Sigmoid colon (tissue), 7 donors: ENCODE measurements at places on chromosomes 4 and X. TPM values are rescaled to one million over a fixed set of nuclear protein-coding genes. Genes with fewer than 3 reads are reported as not detected.

DNA sequence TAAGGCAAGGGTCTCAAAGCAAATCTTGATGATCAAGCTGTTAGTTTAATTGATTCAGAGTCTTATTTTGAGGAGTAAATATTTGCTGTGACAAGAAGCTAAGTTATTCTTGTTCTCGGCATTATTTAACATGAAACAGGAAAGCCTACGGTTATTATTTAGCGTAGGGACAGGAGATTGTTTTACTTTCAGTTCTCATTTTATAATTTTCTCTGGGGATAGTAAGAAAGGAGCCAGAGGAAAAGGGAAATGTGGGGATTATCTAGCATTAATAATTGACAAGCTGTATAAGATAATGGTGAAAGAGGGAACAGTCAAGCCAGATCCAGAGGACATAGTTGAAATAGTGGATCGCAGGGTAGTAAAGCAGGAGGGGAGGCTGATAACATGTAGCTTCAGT is 39.7 kb upstream of the PARM1 start:
- no peak for DNase-seq

DNA sequence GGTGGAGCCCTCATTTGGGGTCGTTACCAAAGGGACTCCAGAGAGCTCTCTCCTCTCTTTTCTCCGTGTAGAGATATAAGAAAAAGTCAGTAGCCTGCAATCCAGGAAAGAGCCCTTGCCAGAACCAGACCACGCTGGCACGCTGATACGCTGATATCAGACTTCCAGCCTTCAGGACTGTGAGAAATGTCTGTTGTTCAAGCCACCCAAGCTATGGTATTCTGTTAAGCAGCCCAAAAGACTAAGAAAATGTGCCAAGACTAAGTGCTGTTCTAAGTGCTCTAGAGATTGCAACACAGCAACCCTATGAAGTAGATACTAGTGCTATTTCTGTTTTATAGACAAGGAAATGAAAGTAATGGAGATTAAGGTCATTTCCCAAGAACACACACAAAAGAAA is 205.7 kb downstream of the CAMK2D start:
- DNase-seq: no peak

The SPARCL1 gene
- total RNA-seq: 1,386 TPM

DNA sequence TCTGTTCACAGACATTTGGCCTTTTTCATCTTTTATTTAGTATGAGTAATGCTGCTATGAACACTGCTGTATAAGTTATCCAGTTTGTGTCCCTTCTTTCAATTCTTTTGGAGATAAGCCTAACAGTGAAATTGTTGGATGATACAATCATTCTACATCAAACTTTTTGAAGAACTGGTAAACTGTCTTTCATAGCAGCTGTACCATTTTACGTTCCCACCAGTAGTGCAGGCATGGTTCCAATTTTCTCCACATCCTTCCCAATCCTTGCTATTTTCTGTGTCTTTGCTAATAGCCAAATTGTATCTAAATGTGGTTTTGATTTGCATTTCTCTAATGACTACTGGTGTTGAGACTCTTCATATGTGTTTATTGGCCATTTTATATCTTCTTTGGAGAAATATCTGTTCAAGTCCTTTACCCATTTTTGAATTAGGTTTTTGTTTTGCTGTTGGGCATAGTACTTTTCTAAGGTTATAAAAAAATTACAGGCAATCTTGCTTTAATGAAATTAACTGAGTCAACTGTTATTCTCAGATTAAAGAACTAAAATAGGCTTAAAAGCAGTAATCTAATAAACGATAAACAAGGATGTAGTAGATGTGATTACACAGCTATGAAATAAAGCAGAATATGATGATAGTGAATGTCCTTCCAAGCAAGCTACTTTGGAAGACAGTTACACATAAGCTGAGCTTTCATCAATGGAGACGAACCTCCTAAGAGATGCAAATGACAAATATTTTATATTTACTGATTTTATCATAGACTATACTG is 57.2 kb downstream of the FBXW7 start:
- no peak for DNase-seq

The ZFX gene
- 62.3 TPM for total RNA-seq

- no peak for DNase-seq
Observed at GRCh38 chr4:166673911-166674310, 560.4 kb downstream of the SPOCK3 start.

DNA sequence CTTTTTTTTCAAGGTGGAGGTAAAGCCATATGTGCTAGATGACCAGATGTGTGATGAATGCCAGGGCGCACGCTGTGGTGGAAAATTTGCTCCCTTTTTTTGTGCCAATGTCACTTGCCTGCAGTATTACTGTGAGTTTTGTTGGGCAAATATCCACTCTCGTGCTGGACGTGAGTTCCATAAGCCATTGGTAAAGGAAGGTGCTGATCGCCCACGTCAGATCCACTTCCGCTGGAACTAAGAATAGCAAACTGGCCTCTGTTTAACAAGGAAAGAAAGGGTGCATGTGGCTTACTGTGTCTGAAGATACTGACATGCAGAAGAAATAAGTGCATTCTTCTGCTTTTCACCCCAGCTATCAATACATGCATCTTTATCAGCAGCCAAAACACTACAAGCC is 63.9 kb downstream of the CPEB2 start:
- no peak for DNase-seq

The TMEM154 gene
- 0.54 TPM for total RNA-seq

DNA sequence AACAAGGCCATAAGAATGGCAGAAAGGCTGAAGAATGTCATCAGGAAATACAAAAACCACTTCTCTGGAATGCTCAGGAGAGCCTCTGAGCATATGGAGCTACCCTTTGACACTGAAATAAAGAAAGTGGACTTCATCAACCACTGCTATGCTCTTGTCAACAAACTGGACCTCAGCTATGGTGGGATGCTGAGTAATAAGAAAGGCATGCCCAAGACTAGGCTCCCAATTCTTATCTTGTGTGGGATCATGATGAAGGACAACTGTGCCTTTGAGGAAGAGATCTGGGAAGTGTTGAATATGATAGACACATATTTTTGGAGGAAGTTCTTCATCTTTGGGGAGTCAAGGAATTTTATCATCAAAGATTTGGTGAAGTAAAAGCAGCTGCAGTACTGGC is 86.9 kb upstream of the MAGEB16 start:
- no peak for DNase-seq

DNA sequence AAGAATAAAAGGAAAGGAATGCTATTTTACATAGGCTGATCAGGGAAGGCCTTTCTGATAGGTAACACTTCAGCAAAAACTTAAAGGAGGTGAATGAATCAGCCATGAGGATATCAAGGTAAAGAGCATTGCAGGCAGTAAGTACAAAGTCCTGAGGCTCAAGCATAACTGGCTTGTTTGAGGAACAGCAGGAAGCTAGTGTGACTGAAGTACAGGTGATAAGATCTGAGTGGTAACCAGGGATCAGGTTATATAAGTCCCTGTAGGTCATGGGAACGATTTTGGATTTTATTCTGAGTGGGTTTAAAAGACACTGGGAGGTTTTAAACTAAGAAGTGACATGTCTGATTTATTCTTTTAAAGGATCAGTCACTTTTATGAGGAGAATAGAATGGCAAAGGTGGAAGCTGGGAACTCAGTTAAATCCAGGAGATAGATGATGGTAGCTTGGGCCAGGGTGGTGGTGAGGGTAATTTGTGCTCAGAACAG is 47.1 kb upstream of the THOC2 start:
- DNase-seq: no peak

- peak; percentile 61 for DNase-seq
Observed at GRCh38 chrX:153909024-153909979, 4.8 kb downstream of the AVPR2 start.

DNA sequence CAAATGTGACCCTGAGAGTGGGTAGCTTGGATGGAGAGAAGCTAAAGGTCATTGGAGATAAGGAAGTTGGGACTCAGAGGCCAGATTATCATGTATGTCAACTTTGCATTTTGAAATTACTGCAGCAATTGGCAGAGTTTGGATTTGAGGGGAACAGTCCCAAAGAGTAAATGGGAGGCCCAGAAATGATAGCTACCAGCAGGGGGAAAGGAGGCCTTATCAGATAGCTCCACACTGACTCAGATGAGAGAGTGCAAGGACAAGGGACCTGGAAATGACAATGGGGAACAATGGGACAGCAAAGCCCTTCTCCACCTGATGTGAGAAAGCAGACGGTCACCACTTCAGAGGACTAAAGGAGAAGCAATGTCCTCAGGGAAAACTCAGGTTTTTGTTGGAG is 201.5 kb upstream of the JADE1 start:
- DNase-seq: no peak

DNA sequence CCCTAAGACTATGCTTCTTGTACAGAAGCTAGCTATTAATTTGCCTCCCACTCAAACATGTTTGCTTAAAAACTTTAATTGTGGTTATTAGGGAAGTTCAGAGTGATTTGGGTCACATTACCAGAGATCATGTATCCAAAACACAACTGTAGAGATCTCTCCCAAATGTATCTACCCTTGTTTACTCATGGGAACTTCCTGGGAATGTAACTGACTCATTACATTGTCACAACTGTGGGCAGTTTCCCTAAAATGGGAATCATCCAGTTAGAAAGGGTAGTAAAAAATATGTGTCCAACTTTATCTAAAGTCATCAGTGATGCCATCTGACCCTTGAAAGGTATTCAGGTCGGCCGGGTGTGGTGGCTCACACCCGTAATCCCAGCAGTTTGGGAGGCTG is 40.3 kb upstream of the GLRA3 start:
- DNase-seq: no peak

- no peak for DNase-seq
Observed at GRCh38 chr4:189117426-189117825, 823.2 kb upstream of the FRG1 start.

- DNase-seq: no peak
Observed at GRCh38 chrX:19827088-19827487, 60.3 kb downstream of the SH3KBP1 start.

- no peak for DNase-seq
Observed at GRCh38 chr4:166324321-166324720, 451.3 kb downstream of the TLL1 start.

DNA sequence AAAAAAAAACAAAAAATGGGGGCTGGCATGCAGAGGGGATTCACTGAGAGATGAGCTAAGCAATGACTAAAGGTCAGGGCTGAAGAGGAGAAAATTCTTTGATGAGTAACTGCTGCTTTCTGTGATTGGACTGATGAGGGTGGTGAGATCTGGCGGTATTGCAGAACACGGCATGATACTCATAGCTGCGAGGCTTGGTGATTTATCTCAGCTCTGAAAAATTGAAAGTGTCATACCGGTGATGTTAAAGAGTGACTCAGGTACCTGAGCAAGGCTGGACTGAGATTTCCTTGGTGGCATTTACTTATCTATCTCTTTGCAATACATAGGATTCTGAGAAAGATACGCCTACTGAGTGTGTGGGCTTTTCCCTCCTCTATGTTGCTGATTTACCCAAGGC is 204.1 kb upstream of the DDX53 start:
- DNase-seq: no peak
